ENCODE measurements at places on chromosomes 2 and 18.

GRCh38 chr18:9526458-9526857 lies 51.1 kb downstream of the RALBP1 start:
- no peak for DNase-seq

- DNase-seq = no peak
Measured at GRCh38 chr2:241020201-241020600, 21.8 kb downstream of the SNED1 start.

- no peak for DNase-seq
Measured at GRCh38 chr2:16840496-16841172, 175.0 kb upstream of the CYRIA start.

DNA sequence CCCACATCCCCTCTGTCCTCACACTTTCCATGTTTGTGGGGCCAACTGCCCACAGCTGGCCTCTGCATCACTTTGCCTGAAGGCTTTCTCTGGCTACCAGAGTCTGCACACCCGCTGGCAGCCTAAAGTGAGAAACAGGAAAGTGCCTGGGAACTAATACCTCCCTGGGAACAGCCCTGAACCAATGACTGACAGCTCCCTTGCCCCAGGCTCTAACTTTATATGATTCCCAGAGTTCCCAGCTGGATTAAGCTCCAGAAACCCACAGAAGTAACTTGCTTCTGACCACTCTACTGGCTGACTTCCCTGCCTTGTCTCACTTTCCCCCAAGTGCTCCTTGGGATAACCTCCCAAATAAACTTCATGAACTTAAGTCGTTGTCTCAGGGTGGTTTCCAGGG lies 159.6 kb upstream of the LMAN1 start:
- no peak for DNase-seq

GRCh38 chr2:101083613-101084012 lies 67.6 kb downstream of the TBC1D8 start:
- no peak for DNase-seq

- peak; percentile 53 for DNase-seq
Measured at GRCh38 chr2:173076581-173077345, 1.1 kb downstream of the MAP3K20 start.

GRCh38 chr2:68588589-68588988 lies 54.8 kb upstream of the PROKR1 start:
- no peak for DNase-seq

DNA sequence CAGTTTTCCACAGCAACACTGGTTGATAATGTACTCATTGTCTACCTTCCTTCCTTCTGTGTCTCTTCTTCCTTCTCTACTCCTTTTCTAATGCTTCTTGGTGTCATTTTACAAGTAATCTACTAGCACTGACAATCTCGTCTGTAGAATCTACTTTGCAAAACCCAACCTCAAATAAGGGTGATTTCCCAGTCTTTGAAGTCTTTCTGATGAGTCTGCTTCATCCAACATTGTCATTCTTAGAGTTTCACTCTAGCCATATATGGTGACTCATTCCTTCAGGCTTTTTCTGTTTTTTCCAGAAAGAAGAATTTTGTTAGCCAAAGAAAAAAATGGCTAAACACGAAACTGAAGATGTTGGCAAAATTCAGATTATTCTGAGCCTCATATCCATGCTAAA lies 288.7 kb downstream of the MBD2 start:
- DNase-seq = no peak

GRCh38 chr2:25551316-25551715 lies 122.1 kb downstream of the DTNB start:
- DNase-seq = no peak

GRCh38 chr18:13112982-13113381 lies 105.6 kb upstream of the LDLRAD4 start:
- DNase-seq = peak; percentile 59

- DNase-seq = peak; percentile 64
Measured at GRCh38 chr2:10477443-10478297, 29.5 kb upstream of the ODC1 start.

DNA sequence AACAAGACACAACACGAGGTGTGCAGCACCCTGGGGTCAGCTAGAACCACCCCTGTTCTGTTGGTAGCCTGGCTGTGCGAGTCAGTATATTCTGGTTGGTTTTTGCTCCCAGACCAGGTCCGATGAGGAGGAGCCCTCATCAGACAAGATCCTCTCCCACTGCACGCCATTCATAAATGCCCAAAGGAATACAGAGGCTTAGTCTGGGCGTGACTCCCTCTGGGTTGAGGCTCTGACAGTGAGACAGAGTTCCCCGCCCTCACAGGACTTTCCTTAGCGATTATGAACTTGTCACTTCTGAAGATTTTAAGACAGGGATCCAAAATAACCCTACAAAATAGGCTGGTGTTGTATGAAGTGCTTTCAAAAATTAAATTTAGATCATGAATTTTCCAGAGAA lies 85.5 kb upstream of the MC2R start:
- no peak for DNase-seq

GRCh38 chr18:37565977-37566478 lies 430 bp upstream of the CELF4 start:
- no peak for DNase-seq

- DNase-seq = no peak
Measured at GRCh38 chr18:59631583-59632181, 65.5 kb downstream of the CCBE1 start.

DNA sequence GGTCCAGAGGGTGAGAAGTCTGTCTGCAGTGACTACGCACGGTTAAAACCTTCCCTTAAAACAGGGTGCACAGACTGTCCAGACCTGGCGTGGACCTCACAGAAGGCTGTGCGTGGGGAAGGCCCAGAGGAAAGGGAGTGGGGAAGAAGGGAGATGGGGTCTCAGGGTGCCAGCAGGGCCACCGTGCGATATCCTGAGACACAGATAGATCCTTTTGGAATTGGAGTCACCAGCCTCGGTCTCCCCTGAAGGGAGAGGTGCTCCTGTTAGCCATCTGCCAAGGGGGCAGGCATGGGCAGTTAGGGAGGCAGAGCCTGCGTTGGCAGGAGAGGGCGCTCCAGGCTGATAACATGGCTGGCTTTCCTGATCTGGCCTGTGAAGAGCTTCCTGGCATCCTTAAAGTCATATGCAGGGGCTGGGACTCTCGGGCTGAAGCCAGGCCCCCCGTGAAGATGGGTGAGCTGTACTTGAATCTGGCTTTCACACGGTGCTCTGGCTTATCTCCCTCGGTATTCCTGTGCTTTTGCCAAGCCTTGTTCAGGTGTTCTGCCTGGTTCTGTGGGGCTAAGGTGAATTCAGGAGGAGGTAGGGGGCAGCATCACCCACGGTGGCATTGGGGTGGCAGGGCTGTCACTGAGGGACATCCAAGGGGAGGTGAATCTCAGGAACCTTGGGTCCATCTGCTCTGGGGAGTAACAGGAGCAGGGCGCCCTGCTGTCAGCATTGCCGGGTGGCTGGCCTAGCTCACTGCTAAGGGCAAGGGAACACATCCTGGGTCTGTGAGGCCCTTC lies 107.2 kb upstream of the SMAD2 start:
- DNase-seq = no peak

- no peak for DNase-seq
Measured at GRCh38 chr2:113910110-113910717, 20.3 kb downstream of the ACTR3 start.

GRCh38 chr2:26268213-26268612 lies 23.5 kb downstream of the HADHB start:
- no peak for DNase-seq

- no peak for DNase-seq
Measured at GRCh38 chr2:161165811-161166210, 5.6 kb downstream of the TANK start.

DNA sequence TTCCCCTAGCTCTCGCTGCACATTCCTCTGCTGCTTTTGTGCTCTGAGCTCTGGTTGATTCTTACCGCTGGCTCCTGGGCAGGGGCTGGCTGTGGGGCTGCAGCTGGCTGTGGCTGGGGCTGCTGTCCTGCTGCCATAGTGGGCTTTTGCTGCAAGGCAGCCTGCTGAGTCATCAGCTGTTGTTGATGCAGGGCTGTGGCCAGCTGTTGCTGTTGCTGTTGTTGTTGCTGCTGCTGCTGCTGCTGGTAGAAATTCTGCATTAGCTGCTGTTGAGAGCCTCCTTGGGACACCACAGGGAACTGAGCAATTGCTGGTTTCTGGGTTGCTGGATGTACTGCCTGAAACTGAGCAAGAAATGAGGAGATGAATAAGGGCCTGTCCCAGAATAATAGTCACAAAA lies 77.2 kb upstream of the NFU1 start:
- peak; percentile 24 for DNase-seq

- DNase-seq = no peak
Measured at GRCh38 chr2:145690183-145690778, 1170.4 kb upstream of the ZEB2 start.

GRCh38 chr2:240340361-240340761 lies 95.1 kb upstream of the GPC1 start:
- DNase-seq = no peak

GRCh38 chr2:58710795-58711279 lies 469.7 kb upstream of the FANCL start:
- DNase-seq = no peak

DNA sequence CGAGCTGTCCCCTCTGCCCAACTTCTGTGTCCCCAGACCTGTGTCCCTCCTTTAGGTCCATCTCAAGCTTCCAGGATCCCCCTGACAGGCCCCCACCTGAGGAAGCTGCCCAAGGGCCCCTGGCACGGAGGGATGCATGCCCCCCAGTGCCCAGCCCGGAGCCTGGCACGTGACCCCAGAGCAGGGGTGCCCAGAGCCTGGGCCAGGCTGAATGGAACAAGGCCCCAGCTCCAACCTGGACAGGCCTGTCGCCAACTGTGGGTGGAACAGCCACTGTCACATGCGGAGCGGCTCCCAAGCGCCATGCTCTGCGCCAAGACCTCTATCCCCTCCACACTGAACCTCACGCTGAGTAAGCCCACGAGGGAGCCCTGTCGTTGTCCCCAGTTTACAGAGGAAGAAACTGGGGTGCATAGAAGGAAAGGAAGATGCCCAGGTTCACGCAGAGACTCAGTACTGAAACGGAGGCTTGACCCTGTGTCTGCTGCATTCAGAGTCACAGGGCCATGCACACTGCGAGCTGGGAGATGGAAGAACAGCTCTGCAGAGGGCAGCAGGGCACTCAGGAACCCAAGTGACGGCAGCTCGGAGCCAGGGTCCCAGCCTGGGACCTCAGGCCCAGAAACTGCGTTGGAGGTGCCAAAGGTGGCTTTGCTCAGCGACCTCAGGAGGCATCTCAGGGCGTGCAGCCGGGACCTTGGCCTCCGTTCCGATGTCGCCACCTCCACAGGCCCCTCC lies 5.5 kb upstream of the ECEL1 start:
- DNase-seq = no peak

GRCh38 chr2:112566104-112566503 lies 18.3 kb upstream of the CHCHD5 start:
- DNase-seq = no peak

GRCh38 chr2:227871375-227871791 lies at the start of gene DAW1:
DAW1 (plus strand) TSS chr2:227871631; CDS start chr2:227871690, 59 bp downstream.
- peak; percentile 69 for DNase-seq

- no peak for DNase-seq
Measured at GRCh38 chr2:66489436-66489835, 54.5 kb downstream of the MEIS1 start.

DNA sequence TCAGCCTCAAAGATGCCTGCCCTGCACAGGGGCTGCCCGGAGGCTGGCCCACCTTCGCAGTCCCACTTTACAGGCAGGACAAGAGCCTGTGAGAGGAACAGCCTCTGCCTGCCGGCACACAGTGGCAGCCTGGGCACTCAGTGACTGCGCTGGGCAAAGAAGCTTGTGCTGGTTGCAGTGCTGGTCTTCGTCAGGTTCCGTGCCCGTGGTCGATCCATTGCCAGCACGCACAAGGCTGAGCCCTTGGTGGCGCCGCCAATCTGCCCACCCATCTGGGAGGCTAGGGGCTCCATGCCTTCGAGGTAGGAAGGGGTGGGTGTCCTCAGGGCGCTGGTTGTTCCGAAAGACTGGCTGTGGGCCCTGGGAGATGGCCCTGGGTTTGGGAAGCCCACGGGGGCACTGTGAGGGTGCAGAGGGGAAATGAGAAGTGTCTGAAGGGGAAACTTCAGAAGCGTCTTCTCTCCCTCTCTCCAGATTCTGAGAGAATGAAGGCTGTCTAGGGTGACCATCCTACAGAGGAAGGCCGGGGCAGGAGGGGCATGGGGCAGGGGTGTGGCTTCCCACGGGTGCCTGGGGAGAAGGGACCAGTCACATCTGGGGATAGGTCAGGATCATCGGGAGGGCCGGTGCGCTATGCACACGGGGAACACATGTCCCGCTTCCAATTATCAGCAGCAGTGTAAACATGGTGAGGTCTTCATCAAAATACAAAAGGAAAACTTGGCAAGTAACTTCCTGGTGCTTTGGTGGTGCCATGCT lies 49.1 kb upstream of the HS6ST1 start:
- no peak for DNase-seq

DNA sequence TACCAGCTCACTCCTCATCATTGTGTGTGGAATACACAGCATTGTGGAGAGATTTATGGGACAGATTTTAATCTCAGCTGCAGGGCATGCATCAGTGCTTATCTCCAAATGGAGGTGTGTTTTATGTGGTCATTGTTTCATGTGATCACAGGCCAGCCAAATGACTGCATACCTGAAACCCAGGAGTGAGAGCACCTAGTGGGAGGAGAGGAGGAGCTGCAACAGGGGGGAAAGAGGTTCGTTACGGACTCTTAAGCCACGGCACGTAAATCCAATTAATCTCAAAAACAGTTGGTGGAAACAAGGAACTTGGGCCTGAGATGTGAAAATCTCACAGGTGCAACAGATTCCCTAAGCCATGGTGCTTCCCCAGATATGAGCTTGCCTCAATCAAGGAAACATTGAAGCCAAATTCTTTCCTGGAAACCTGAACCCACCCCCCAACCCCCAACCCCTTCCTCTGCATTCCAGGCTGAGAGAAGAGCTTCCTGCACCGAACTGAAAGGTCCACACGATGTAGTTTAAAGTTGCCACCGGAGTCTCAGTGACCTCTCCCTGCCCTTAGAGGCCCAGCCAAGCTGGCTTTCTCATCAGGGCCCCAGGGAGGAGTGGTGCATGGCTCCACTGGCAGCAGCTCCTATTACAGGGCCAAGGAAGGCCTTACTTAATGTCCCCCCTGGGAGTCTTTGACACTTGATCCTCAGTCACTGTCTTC lies 167.4 kb downstream of the C1D start:
- peak; percentile 79 for DNase-seq

DNA sequence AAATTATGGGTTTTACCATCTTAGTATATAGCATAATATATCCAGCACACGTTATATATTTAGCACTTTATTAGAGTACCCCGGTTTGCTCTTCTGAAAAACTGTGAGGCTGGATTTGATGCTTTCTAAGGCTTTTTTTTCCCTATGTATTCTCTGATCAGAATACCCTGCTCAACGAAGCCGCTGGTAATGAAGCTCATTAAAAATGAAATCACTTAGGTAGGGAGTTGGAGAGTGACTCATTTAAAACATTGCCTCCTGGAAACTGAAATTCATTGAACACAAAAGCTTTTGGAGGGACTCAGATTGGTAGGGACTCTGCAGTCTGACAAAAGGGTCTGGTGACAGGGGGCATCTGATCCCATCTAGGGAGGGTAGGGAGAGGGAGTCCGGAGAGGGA lies 365.4 kb upstream of the MEX3C start:
- DNase-seq = no peak

- no peak for DNase-seq
Measured at GRCh38 chr2:159775021-159775420, 23.0 kb downstream of the CD302 start.
